ENCODE measurements at places on chromosomes 12 and 14.

DNA sequence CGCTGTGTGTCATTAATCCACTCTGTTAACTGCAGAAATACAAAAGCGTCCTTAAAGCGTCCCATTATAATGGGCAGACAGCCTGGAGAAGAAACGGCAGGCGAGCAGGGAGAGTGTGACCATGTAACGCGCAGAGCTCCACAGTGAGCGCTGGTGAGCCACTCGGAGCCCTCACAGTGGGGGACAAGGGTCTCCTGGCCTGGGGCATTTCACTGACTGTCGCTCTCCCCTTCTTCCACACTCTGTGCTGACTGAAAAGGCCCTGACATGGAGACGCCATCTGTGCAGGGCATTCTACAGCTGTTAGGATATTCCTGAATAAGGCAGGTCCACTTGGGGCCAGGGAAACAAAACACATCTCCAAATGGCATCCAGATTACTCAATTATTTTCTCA, 24.2 kb downstream of the CCDC92 start:
- no peak for DNase-seq

- DNase-seq: peak; percentile 69
Measured at GRCh38 chr12:113407931-113408600, 4.4 kb upstream of the SDS start.

DNA sequence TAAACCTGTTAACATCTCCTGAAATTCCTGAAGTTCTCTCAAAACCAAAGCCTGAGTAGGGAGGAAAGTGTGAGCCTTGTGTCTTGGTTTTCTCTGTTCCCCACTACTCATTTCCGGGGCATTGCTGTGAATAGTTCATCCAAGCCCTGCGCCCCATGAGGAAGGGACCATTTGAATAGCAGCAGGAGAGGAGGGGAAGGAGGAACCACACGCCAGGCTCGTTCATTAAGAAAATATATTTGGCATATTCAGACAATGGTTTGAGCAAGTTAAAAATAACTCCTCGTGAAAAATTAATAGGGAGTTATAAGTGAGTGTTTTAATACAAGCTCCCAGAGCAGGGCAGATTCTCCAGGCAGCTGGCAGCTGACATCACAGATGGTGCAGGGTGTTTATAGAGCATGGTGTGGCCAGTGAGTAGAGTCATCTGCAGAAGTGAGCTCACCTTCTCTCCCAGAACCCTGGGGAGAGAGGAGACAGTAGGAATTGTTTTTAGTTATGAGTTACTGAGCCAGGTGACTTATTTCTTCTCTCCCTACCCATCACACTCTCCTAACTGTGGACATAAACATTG, 29.5 kb upstream of the CISTR start:
- no peak for DNase-seq

DNA sequence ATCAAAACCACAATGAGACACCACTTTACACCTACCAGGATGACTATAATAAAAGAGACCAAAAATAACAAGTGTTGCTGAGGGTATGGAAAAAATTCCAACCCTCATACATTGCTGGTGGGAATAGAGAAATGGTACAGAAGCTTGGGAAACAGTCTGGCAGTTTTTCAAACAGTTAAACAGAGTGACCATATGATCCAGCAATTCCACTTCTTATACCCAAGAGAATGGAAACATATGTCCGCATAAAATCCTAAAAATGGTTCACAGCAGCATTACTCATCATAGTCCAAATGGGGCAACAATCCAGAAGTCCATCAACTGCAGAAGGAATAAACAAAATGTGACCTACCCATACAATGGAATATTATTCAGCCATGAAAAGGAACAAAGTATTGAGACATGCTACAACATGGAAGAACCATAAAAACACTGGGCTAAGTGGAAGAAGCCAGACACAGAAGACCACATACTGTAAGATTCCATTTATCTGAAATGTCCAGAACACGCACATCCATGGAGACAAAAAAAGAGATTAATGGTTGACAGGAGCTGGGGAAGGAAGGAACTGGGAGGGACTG, 44.5 kb downstream of the CHGA start:
- no peak for DNase-seq

DNA sequence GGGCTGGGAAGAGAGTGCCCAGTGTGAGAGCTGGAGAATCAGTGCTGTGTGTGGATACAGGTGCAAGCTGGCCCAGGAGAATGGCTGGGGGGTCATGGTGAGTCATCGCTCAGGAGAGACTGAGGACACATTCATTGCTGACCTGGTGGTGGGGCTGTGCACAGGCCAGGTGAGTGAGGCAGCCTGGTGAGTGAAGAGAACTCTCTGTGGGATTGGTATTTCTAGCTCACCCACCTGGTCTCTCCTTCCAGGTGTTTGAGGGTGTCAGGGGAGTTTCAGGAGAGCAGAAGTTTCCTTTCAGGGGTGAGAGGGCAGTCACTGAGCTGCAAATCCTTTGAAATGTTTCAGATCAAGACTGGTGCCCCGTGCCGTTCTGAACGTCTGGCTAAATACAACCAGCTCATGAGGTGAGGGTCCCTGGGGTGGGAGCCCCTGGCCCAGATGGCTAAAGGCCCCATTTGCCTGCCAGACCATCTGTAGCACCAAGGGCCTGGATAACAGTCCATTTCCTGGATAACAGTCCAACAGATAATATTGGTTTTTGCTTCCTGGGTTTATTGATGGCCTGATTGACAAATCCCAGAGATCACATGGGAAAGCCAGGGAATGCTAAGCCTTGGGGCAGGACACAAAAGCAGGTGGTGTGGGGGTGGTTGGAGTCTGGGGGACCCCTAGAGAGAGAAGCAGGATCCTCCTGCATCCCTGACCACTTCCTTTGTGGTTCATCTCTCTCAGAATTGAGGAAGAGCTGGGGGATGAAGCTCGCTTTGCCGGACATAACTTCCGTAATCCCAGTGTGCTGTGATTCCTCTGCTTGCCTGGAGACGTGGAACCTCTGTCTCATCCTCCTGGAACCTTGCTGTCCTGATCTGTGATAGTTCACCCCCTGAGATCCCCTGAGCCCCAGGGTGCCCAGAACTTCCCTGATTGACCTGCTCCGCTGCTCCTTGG, 5.5 kb upstream of the ATN1 start:
- no peak for DNase-seq

DNA sequence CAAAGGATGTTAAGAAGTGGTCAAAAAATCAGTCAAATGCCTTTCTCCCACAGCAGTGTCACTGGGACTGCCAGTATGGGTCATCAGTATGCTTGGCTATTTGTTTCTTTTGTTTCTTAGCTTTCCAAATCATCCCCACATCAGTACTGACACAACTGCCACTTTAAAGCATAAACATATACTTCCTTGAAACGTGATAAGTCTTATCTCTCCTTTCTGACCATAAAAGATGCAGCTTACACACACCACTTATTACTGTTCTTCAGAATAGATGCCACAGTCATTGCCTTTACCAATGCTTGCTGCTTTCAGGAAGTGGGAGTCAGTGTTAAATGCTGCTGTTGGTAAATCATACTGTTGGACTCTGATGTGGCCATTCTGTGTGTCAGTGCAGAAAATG, 18.6 kb upstream of the GARIN2 start:
- no peak for DNase-seq

- no peak for DNase-seq
Measured at GRCh38 chr12:15794196-15794595, 5.0 kb upstream of the EPS8 start.

DNA sequence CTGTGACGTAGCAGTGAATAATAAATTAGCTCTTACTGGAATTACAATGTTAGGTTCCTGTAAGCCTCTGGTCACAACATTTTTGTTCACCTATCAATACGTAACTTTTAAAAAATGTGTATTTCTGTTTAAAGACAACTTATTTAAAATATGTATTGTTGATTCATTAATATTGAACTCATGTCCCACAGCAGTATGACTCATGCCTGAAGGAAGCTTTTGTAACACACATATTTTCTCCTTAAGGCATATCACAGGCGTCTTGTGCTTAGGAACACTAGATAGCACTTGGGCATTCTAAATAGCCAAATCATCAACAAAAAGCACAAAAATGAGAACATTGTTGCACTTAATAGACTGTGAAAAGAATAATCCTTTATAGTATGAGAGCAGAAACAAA, 92.5 kb downstream of the GPHN start:
- peak; percentile 47 for DNase-seq

GRCh38 chr12:7144414-7145120, 14.4 kb downstream of the CLSTN3 start:
- peak; percentile 83 for DNase-seq

DNA sequence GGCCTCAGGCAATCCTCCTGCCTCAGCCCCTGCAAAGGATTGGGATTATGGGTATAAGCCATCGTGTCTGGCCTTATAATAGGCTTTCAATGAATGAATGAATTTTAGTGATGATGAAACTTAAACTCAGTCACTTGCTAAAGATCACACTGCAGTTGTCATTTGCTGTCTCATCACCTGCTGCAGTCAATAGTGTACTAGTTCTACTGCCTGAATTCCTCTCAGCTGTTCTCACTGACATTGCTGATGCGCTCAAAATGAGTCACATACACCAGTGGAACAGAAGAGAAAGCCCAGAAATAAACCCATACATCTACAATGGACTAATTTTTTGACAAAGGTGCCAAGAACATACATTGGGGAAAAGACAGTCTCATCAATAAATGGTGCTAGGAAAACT, 5.6 kb upstream of the SYNJ2BP start:
- DNase-seq: no peak

Data from adipocyte (in vitro differentiated cells).